LHCN-M2 (cell line): ENCODE measurements at places on chromosomes 4 and X.

DNA sequence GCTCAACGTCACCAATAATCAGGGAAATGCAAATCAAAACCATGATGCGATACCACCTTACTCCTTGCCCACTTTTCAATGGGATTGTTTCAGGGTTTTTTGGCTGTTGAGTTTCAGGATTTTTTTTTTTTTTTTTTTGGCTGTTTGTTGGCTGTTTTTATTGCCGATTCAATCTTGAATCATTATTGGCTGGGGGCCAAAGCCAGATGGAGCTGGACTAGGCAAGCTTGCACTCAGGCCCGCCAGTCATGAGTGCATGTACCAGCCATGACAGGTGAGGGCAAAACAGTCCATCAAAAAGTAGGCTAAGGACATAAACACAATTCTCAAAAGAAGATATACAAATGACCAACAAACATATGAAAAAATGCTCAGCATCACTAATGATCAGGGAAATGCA is 13.3 kb downstream of the YIPF7 start:
- peak; percentile 2 for DNase-seq

DNA sequence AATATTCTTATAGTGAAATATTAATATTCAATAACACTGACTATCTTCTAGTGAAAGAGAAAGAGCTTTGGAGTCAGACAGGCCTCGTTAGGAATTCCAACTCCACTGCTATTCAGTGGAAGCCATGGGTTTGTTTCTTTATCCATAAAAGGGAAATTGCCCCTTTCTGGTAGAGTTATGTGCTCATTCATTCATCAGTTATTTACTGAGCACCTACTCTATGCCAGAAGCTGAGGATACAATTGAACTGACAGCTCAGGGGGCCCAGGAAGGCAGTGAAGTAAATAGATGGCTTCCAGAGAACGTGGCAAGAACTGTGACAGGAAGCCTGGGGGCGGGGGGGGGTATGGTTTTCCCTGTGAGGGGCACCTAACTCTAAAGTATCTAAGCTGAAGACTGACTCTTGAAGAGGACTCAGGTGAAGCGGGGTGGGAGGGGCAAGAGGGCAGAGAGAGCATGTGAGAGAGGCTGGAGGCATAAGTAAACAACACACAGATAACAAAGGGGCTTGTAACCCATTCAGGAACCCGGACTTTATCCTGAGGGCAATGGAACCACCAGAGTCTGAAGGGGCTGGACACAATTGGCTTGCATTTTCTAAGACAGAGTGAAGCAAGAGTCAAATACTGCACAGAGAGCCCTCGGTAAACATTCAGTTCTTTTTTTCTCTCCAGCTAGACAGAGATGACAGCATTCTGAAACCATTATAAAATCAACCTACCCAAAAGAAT is 20.3 kb downstream of the ANXA5 start:
- no peak for DNase-seq

DNA sequence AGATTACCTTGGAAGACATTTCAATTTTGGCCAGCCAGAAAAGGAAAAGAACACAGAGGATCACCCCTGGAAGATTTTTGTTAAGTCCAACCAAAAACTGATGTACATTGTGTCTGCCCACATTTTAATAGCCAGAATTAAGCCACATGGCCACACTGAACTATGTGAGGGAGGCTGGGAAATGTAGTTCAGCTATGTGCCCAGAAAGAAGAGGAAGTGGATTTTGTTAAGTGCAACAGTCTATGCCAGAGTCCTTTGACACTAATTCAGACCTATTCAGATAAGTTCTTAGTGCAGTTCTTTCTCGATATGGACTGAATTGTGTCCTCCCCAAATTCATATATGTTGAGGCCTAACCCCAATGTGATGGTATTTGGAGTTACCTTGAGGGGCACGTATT is 18.4 kb downstream of the PRPS1 start:
- no peak for DNase-seq

DNA sequence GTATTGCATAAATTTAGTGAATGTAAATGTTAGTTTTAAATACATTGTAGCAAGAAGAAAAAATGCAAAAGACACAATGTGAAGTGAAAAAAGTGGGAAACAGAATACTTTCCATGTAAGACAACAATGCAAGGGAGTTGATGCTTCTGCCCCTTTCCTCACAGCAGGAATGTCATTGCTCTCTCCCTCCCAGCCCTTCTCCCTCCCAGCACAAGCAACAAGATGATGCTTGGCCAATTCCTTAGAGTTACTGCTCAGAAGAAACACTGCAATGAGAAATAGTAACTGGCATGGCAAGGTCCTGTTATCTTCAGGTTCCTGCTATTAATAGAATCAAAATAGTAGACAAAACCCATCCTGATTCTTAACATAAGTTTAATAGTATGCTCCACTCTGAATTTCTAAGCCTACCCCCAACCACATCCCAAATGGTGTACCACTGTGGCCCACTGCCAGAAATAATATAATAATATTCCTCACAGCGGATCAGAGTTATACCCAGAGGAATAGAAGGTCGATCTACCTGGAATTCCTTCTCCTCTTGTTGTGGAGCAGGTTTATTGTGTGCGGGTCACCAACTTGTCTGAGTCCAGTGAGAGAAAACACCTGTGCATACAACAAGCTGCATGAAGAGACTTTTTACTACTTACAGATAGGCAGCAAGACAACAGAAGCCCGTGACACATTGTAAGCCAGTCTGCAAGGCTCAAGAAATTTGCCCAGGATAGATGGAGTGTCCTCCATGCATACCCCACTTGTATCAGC is 69.8 kb upstream of the SLC7A11 start:
- DNase-seq = peak; percentile 26

DNA sequence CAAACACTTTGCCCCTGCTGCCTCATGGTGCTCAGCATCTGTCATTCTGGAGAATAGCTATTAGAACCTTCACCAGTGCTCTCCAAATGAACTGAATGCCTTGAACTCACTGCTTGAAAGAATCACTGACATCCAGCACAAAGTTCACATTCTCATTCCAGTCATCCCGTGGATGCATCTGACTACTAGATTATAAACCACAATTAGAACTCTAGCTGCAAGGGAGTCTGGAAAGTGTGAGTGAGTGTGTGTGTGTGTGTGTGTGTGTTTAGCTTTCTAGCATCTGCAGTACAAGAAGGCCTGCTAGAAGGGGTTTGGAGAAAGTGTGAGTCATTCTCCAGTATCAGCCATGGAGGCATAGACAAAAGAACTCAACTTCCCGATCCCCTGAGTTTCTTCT is 71.3 kb upstream of the DYNLT3 start:
- no peak for DNase-seq

GRCh38 chr4:16224264-16225166 is 1.8 kb downstream of the TAPT1 start:
- DNase-seq = no peak
